ENCODE measurements at places on chromosomes 4 and X.

DNA sequence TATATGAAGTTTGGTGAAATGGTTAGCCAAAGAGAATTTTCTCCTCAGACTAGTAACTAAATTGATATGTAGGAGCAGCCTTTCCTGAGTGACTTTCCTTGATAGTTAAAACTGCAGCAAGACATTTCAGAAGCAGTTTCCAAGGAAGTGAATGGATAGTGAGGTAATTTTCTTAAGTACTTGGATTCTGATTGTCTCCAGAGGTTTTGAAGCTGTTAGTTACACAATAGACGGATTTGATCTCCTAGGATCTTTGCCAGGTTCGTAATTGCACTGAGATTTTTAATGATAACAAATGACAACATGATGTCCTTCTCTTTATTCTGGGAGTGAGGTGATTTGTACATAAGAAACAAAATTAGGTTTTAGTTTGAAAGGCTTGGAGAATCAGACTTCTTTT, 29.2 kb downstream of the PRRG1 start:
- no peak for DNase-seq

GRCh38 chr4:158397781-158398180, 123.9 kb upstream of the RXFP1 start:
- DNase-seq: no peak

DNA sequence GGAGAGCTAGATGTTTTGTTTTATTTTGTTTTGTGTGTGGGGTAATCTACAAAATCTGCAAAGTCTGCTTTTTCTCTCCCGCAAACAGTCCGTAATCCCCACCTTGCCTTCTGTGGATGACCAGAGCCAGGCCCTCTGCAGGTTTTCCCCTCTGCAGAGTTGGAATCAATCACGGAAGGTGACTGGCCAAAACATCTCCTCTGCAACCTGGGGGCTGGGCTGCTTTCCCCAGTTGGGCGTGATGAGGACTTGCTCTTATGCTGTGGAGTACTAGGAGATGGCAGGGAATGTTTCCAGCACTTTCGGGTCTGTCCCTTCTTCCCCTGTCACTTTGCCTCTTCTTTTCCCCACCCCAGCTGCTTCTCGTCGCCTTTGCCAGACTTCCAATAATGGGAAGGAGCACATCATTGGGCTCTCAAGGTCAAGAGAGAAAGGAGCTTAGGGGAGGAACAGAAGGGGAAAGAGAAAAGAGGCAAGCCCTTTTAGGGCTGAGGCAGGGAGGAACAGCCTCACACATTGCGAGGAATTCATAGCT, 1.1 kb downstream of the TMEM35A start:
- no peak for DNase-seq

- DNase-seq: no peak
Observed at GRCh38 chr4:76894537-76895255, 3.2 kb downstream of the SOWAHB start.

DNA sequence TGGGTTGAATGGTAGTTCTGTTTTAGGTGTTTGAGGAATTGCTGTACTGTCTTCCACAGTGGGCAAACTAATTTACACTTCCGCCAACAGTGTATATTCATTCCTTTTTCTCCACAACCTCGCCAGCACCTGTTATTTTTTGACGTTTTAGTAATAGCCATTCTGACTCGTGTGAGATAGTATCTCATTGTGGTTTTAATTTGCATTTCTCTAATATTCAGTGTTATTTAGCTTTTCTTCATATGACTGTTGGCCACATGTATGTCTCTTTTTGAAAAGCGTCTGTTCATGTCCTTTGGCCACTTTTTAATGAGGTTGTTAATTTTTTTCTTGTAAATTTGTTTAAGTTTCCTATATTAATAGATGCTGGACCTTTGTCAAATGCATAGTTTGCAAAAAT, 26.9 kb upstream of the WDR17 start:
- no peak for DNase-seq

DNA sequence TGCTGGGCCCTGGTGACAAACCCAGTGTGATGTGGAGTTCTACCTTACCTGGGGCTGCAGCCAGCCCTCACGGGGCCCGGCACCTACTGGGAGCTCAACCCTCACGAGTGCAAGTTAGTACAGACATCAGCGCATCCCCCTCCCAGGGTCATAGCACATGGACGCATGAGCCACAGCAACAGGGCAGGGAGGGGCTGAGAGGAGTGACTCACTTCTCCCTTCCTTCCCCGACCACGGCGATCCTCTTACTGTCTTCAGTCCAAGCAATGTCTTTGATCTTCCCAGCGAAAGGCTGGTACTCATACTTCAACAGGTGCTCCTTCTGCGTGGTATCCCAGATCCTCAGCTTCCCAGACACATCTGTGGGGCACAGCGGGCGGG, 17.8 kb downstream of the WDR1 start:
- no peak for DNase-seq

DNA sequence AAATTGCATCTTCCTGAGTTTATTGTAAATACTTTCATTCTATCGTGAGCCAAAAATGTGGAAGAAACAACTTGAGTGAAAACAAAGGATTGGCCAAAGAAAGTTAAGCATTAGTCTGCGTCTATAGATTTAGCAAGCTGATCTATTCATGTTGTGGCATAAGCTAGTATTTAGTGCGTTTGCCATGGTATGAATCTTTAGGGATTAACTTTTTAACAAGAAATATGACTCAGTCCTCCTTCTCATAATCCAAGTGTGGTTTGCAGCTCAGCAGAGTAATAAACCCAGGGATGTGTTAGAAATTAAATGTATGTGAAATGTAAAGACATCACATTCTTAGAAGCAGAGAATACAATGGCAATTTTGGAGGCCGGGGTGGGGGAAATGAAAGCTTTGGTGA, 1110.9 kb downstream of the NLGN4X start:
- DNase-seq: no peak

DNA sequence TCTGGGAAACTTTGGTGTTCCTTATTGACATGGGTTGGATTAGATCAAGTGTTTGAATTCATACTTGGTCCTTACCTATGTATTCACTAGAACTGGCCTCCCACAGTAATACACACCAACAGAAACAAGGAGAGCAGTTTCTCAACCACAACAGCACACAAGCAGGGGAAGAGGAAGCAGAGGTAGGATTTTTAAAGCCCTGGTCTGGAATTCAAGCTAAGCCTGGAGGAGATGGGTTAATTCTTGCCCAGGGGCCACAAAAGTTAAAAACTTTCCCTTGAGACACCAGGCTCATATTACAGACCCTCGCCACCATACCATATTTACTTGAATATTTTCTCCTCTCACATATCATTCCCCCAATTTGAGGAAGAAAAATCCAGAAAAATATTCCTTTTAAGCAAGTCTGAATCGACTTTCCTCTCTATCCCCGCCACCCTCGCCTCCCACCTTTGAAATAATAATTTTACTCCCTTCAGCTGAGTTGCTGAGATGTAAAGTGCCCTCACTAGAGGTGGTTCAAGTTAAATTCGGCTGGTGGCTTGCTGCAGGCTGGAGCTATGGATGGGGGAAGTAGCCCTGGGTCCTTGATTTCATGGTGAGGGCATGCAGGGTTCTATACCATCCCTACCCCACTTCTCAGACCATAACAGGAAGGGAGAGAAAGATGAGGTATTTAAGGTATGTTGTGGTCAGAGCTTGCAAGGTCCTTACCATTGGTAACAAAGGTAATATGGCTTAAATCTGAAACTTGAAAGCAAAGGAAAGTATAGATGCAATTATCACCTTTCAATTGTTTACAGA, 440.2 kb downstream of the INPP4B start:
- no peak for DNase-seq

DNA sequence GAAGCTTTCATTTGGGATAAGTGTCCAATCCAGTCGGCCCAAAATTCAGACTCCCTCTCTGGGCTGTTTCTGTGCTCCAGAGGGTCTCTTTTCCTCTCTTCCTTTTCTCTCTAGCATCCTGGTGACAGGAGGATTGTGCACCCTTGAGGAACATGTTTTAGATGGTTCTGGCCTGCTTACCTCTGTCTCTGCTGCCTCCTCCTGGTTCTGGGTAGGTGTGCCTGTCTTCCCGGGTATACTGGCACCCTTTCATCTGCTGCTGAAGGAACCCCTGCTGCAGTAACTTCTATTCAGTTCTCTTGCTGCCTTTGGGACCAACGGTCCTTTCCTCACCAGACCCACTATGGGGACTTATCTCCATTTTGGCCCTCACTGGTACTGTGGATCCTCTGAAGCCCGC, 53.2 kb downstream of the HMGB2 start:
- no peak for DNase-seq

- DNase-seq: no peak
Observed at GRCh38 chr4:118270492-118270891, 82.3 kb downstream of the PRSS12 start.

DNA sequence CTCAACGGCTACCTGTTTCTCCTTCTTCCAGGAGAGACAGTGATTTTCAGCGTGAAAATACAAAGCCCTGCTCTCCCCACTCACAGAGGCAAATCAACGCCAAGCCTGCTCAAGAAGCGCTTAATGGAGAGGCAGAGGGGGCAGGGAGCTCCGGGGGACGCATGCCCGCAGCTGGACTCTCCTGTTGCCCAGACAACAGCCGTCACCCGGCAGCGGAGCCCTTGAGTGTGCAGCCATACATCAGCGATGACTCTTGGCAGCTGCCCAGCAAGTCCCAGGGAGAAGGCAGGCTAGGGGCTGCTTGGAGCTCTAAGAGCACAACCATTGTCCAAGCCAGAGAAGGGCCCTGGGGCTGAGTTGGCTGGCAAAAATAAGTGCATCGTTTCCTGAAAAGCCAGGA, 71.0 kb upstream of the AFAP1 start:
- no peak for DNase-seq

- no peak for DNase-seq
Observed at GRCh38 chrX:37815366-37815765, 32.0 kb downstream of the DYNLT3 start.

DNA sequence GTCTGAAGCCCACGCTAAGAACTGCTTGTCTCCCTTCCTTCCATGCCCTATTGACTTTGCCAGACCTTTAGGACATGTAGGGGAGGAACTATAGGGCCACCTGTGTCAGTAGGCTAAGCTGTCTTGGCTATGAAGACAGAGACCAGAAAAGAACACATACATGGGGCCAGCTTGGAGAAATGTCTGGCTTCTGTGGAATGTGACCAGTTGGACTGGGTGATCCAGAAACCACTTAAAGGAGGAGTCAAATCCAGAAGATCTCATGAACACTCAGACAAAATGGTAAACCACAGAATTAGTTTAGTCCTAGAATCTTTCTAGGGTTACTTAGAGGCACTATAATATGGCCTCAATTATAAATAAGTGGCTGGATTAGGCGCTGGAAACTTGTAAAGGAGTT, 42.0 kb downstream of the PHKA2 start:
- DNase-seq: no peak

DNA sequence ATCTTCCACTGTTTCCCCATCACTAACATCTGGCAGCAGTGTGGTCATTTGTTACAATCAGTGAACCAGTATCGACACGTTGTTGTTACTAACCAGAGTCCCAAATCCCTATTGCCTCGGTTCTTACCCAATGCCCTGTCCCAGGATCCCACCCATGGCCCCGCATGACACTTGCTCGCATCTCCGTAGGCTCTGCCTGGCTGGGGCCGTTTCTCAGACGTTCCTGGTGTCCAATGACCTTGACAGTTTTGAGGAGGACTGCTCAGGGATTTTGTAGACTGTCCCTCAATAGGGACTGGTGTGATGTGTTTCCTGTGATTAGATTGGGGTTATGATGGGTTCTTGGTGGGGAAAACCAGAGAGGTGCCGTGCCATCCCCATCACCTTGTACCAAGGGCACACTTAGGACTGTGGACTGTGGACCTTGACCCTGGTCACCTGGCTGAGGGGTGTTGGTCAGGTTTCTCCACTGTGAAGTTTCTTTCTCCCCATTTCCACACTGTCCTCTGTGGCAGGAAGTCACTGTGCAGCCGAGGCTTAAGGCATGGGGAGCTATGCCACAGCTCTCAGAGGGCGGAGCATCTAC, 108.4 kb downstream of the ADRA2C start:
- DNase-seq: no peak

- DNase-seq: no peak
Observed at GRCh38 chr4:121796283-121796682, 4.8 kb upstream of the EXOSC9 start.

GRCh38 chr4:133997436-133997835, 204.2 kb downstream of the PABPC4L start:
- no peak for DNase-seq

GRCh38 chr4:61782133-61782532, 582.0 kb downstream of the ADGRL3 start:
- no peak for DNase-seq

- no peak for DNase-seq
Observed at GRCh38 chr4:151983854-151984253, 223.0 kb upstream of the GATB start.
